ENCODE measurements at places on chromosomes 7 and 10.
A peak's percentile ranks its signal among the peaks of the same experiment; 100 is the strongest.

DNA sequence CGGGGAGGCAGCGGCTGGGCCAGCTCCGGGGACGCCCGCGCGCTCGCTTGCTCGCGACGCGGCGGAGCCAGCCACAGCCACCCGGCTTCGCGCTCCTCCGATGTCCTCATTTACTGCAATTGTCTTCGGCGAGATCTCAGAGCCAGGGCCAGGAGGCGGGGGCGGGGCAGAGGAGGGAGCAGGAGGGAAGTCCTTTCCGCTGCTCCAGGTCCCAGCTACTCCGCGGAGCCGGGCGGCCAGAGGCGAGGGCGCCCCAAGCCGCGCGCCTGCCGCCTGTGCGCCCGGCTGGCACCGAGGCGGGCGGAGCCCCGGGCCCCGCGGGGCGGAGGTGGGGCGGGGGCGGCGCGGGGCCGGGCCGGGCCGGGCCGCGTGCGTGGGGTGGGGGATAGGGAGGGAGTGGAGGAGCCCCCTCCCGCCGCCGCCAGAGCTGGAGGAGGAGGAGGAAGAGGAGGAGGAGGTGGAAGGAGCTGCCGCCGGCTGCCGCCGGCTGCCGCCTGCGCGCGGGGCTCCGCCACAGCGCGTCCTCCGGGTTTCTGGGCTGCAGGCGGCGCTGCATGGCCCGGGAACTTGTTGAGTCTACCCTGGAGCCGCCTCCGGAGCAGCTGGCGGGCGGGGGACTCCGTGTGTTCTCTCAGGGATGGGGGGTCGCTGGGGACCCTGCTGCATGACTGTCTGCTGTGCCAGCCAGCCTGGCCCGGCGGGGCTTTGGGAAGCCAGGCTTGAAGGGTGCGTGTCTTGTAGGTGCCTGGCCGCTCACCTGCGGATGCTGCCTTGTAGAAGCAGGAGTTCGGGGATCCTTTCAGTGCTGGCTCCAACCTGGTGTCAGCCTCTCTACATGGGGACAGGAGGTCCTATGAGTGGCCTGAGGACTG is at the start of gene INSYN2A:
INSYN2A (minus strand) TSS at position 310 of the 872 bp plus-strand sequence. CDS start 20,196 bp downstream, outside the sequence.
- no peak for DNase-seq

DNA sequence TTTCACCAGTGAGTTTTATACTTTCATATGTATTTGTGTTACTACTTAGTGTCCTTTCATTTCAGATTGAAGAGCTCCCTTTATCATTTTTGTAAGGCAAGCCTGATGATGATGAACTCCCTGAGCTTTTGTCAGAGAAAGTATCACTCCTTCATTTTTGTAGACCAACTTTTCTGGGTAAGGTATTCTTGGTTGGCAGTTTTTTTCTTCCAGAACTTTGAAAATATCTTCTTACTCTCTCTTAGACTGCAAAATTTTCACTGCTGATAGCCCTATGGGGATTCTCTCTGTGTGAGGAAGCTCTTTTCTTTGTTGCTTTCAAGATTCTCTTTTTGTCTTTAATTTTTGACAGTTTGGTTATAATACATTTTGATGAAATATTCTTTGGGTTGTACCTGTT is 35.7 kb downstream of the CCDC7 start:
- DNase-seq: no peak

- no peak for DNase-seq
These were observed 175.9 kb downstream of the EBF3 start for GRCh38 chr10:129788215-129788614.

- no peak for DNase-seq
These were observed 212.6 kb upstream of the HABP2 start for GRCh38 chr10:113340282-113340681.

GRCh38 chr7:39300276-39300675 is 265.9 kb upstream of the YAE1 start:
- DNase-seq: no peak

- DNase-seq: no peak
These were observed 42.1 kb downstream of the GSDME start for GRCh38 chr7:24715171-24715570.

DNA sequence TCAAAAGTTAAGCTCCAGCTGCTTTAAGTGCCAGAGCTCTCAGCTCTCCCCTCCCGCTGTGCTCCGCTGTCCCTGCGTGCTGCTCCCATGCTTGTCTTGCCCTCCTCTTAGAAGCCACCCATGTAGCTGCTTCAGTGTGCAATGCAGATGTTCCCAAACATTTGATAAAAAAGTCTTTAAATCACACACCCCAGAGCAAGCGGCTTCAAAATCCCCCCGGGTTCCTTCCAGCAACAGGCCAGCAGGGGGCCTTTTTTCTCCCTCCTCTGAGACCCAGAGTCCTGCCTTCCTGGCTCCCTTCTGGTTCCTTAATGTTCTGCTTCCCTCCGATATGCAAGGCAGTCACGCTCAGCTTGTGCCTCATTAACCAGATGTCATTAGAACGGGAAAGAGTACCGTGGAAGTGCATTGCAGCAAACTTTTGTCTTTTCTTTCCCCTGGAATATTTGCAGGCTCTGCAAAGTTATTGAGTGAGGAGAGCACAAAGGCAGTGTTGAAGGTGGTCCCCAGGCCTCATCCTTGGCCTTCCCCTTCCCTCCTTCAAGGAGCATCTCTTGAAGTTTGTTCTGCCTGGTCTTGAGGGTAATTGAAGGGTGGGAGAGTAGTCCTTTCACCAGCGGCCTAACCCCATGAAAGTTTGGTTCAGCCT is 25.5 kb downstream of the LDB3 start:
- DNase-seq: peak; percentile 61

GRCh38 chr10:13492493-13493180 is 36.2 kb downstream of the BEND7 start:
- no peak for DNase-seq

DNA sequence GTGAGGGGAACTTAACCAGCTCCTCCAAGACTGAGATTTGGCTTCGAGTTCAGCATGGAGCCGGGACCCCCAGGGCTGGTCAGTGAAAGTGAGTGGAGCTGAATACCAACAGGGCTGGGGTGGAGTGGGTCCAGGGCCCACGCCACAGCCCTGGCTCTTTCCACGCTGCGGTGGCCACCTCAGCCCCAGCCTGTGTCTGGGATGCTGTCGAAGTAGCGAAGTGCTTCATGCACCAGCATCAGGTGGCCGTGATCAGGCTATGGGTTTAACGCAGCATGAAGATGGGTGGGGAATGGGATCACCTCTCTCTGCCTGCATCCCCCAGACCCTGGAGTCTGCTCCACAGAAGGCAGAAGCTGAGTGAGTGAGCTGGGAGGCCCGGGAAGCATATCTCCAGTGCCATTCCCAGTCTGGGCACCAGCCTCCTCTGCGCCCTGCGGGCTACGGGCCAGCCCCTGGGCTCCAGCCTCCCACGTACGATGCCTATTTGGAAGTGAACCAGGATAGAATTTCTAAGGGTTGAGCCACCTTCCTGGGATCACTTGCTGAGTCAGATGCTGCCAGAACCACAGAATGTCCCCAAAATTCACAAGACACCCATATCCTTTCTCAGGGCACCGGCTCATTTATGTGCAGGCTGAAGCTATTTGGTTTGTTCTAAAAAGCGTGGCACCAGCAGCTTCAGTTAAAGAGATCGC is 131.1 kb upstream of the CHST15 start:
- DNase-seq: no peak

DNA sequence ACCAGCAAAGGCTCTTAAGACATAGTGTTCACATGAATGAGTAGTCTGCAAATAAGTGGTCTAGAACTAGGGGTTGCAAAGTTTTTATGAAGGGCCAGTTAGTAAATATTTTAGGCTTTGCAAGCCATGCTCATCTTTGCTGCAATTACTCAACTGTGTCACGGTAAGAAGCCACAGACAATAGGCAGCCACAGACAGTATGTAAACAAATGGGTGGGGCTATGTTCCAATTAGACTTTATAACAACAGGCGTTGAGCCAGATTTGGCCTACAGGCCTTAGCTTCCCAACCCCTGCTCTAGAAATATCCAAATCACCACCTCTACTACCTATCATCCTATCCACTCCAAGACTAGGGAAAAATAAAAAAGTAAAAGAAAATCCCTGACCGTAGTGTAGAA is 9.2 kb downstream of the IKZF5 start:
- no peak for DNase-seq

DNA sequence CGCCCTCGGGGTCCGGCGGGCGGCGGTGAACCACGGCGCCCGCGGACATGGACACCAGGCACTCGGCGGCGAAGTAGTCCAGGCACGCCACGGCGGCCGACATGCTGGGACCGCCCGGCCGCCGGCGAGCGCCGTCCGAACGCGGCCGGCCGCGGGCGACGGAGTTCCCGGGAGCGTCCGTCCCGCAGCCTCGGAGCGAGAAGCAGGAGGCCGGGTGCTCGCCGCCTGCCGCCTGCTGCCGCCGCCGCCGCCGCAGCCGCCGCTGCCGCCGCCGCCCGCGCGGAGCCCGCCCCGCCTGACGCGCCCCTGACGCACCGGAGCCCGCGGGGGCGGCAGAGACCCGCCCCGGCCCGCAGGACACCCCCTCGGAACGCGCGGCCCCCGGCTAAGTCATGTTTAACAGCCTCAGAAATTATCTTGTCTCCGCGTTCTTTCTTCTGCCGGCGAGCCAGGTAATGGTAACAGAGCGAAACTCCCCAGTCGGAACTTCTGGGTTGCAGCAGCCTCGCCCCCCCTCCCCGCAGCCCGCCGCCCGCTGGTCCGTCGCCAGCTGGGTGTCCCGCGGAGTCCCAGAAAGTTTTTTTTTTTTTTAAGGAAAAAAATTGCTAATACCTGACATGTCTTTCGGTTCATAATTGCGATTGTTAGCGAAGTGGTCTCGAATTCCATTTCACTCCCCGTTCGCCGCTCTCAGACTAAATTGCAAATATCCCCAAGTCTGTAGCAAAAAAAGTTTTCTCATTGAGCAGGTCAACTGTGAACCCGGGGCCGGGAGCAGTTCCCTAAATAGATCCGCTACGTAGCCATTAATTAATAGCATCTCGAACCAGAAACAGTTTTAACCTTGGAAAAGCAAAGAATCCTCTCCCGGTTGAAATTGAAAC is at the start of gene KLF14:
KLF14 (minus strand) TSS at position 277 of the 884 bp plus-strand sequence; CDS start at position 103, 174 bp downstream.
- DNase-seq: no peak

- DNase-seq: peak; percentile 31
These were observed 55.9 kb downstream of the FAM241B start for GRCh38 chr10:69685802-69686585.
